ENCODE measurements at places on chromosomes 4 and X.
A peak's percentile ranks its signal among the peaks of the same experiment; 100 is the strongest.

DNA sequence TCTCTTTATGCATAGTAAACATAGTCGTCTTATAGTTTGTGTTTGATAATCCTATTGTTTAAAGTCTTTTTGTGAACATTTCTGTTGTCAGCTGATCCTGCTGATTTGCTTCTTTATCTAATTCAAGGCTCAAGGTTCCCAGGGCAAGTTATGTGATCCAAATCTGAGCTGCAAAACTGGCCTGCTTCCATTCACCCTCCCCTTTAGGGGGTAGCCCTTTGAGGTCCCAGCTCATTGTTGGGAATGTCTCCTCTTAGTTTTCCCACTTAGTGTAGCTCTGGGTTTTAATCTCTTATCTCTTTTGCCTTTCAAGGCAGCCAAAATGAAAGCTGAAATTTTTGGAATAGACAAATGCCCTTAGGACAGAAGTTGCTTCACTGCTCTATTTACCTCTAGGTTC is 40.2 kb upstream of the MAGED1 start:
- DNase-seq = no peak

- DNase-seq = no peak
Measured at GRCh38 chr4:74598611-74599325, 153.8 kb downstream of the AREG start.

GRCh38 chr4:102612824-102613366 is 111.7 kb downstream of the NFKB1 start:
- no peak for DNase-seq

GRCh38 chr4:1377606-1378261 is 28.5 kb downstream of the NKX1-1 start:
- DNase-seq = no peak

GRCh38 chrX:47723689-47724088 is 64.7 kb upstream of the UXT start:
- no peak for DNase-seq

GRCh38 chrX:45584717-45585116 is 384.0 kb upstream of the DIPK2B start:
- DNase-seq = no peak

GRCh38 chrX:3166670-3167455 is 125.6 kb downstream of the ARSF start:
- no peak for DNase-seq

DNA sequence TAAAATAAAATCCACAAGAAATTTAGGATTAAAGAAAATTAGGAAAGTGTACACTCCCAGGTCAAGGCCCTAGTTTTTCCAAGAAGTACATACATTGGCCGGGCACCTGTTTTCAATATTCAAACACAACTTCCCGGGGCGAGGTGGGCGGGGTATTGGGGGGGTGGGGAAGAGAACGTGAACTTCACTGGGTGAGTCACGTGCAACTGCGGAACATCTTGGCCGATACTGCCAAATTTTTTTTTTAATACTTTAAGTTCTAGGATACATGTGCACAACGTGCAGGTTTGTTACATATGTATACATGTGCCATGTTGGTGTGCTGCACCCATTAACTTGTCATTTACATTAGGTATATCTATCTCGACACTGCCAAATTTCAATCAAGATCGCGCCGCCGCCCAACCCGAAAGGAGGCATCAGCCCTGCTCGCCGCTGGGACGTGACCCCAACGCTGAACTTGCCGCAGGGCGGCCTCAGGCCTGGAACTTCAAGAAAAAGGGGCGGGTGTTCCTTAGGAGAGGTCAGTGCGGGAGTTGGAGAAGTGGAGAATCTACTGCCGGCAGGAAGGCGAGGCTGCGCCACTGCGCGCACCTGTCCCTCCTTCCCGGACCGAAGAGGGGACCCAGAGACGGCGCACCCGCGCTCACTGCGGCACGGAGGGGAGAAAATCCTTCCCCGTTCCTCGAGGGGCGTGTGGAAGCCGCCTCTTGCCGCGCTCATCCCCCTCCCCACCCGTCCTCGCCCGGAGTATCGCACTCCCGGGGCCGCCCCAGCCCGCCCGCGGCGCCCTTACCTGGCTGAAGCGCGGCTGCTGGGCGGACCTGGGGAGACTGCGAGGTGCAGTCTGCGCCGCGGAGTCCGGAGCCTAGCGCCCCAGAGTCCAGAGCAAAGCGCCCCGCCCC is at the start of gene TEC:
Gene TEC (minus strand): TSS at position 883 of the 905 bp plus-strand sequence. CDS start 41,224 bp downstream, outside the sequence.
- DNase-seq = no peak

GRCh38 chr4:37446016-37446415 is 201.5 kb downstream of the NWD2 start:
- DNase-seq = no peak

DNA sequence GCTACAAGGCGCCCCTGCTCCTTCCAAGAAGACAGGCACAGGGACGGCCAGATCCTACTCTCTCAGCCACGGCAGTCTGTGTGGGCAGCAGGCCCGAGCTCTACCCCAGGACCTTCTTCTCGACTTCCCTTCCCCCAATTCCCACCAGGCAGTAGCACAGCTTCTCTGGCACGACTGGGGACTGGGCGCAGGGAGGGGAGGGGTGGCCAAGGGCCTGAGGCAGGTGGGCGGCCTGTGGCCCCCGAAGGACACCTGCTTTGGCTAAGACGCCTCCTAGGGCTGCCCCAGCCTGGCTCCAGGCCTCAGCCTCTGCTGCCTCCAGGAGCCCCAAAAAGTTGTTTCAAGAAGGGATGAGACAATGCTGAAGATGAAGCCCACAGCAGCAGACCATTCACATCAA is 24.2 kb upstream of the IRF2 start:
- peak; percentile 5 for DNase-seq

DNA sequence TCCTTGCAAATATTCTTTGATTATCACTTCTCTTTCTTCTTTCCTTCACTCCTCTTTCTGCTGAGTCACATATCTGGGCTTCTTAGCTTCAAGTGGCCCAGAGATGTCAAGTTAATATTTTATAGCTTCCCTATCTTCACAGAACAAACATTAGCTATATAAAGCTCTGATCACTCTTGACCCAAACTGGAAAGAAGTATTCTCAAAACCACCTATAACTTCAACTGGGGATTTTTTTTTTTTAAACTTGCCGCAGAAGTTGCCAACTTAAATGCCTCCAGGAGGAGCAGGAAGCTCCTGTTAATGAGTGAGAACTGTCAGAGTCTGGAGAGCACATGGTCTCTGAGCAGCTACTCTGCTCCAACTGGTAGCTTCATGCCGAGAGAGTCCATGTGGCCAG is 233.3 kb upstream of the EDNRA start:
- DNase-seq = no peak

- DNase-seq = no peak
Measured at GRCh38 chrX:41442824-41443550, 4.2 kb upstream of the NYX start.

DNA sequence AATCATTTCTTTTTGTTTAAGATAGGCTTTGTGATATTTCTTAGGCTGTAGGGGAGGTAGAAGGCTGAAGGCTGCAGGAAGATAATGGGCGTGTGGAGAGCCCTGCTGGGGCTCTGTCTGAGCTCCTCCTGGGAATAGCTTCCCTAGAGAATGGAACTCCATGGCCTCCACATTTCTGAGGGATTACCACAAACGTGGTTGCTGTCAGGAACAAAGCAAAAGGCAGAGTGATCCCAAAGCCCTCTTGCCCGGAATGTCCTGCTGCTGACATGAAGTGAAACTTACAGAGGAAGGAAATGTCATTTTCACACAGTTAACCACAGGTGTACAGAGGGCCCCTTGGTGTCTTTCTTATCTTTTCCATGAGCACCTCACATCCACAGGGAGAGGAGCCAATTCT is 89.3 kb downstream of the DDIT4L start:
- DNase-seq = no peak

DNA sequence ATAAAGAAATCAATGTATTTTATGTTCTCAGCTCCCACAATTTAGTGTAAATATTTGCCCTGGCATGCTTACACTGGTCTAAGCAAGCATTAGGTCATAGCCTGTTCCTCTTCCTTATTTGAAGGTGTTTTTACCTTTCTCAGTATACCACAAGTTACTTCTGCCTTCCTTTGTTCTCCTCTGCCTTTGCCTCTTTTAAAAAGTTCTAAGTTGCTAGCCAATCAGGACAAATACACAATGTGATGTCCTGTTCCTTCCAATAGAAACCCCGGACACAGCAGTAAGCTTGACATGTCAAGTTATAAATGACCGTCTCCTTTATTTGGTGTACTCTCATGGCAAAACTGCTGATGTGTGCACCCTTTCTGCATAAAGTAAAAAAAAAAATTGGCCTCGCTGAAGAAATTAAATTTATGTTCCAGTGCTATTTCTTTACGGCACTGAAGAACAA is 49.4 kb downstream of the UGT2B10 start:
- no peak for DNase-seq

GRCh38 chrX:19674041-19674789 is 158.9 kb upstream of the MAP3K15 start:
- no peak for DNase-seq

DNA sequence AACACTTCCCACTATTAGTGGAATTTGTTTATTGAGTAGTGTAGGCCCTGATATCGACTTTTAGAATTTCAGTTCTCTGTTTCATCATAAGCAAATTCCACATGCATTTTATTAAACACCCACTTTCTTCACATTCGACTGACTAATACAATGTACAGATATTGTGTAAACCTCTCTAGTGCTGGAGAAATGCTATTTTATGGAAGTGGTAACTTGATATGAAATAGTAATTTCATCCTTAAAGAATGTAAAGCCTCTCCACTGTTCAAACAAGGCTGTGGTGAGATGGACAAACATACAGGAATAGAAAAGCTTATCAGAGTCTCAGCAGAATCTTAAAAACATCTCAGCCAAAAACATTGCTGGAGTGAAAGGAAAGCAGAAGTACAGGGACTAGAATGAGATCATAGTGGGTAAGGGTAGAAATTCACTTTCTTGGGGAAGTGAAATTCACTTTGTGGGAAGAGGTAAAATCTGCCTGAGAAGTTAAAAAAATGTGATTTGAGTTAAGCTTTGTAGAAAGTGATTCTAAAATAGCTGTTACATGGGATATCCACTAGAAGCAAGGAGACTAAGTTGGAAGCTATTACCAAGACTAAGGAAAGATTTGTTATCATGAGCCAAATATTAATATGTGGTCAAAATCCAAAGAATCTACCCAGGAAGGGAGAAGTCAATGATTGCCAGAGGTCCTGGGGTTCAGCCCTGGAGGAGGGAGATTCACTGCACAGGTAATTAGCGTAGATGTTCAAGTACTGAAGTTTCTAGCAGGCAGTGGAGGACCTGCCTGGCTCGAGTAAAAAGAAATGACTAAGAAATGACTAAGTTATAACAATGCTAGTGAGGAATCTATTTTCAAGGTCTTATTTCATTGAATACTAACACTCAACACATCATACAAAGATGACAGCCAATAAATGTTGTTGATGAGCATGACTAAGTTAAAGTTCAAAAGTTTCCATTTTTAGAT is 398.3 kb upstream of the FAM47C start:
- no peak for DNase-seq

GRCh38 chr4:86961605-86962295 is 26.9 kb downstream of the AFF1 start:
- DNase-seq = no peak

GRCh38 chrX:39421006-39421405 is 619.7 kb downstream of the MID1IP1 start:
- no peak for DNase-seq

DNA sequence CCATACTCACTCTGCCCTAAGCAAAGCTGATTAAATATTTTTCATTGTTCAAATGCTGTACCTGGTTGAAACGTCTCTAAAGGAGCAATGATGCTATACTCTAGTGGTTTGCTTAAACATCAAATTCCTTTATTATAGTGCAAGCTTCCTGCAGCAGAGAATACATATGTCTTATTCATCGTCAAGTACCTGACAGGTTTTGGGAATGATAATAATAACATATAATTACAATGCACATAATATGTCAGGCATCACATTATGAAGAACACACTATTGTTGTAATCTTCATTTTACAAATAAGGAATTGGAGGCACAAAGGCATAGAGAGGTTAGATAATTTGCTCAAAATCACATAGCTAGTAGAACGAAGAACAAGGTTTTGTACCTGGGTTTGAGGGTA is 151.6 kb downstream of the GRIA2 start:
- no peak for DNase-seq

- DNase-seq = no peak
Measured at GRCh38 chrX:31168551-31168950, 96.7 kb upstream of the FTHL17 start.

DNA sequence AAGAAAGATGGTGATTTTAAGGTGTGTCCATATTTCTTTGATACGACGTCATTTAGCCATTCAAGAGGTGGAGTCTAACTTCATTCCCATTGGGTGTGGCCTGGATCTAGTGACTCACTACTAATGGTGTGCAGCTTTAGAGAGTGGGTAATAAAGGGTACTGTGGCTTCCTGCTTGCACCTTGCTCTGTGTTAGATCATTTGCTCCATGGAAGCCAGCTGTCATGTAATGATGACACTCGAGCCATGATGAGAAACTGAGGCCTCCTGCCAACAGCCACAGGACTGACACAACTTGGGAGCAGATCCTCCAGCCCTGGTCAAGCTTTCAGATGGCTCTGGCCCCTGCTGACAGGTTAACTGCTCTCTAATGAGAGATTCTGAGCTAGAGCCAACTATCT is 82.0 kb downstream of the UNC5C start:
- no peak for DNase-seq

DNA sequence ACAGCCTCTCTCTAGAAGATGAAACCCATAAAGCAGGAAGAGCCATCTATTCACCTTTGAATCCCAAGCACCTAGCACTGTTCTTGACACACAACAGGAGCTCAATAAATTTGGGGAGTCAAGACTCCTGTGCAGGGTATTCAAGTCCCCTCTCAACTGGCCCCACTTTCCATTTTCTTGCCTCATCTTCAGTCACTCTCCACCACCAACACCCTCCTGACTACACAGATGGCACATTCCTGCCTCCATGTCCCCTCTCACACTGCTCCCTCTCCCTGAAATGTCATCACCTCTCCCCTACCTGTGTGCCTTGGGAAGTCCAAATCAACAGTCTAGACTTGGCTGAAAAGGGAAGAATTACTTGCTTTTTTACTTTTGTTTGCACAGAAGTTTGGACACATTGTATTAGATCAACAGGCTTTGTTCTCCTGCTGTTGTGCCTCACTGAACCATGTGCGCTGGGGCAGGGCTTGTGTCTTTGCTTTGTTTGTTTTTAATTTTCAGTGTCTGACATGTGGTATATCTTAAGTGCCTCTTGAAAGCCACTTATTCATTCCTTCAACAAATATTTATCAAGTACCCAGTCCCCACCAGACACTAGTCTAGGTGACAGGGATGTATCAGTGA is 85.1 kb downstream of the APBB2 start:
- DNase-seq = no peak

Measured in activated gamma-delta T cell (primary cell).